RCC 7860 (cell line): ENCODE measurements at places on chromosomes 13 and 19.

- DNase-seq, result no peak
These were observed 6.4 kb downstream of the KMT5C start for GRCh38 chr19:55345818-55346724.

GRCh38 chr19:6210091-6210490 lies 69.7 kb downstream of the MLLT1 start:
- no peak for DNase-seq

- DNase-seq, result peak; percentile 23
These were observed 647 bp upstream of the KLF12 start for GRCh38 chr13:74134777-74135325.

GRCh38 chr13:71399631-71400215 lies 467.3 kb downstream of the DACH1 start:
- no peak for DNase-seq

GRCh38 chr13:62643007-62643483 lies 1227.4 kb upstream of the PCDH20 start:
- peak; percentile 93 for DNase-seq

DNA sequence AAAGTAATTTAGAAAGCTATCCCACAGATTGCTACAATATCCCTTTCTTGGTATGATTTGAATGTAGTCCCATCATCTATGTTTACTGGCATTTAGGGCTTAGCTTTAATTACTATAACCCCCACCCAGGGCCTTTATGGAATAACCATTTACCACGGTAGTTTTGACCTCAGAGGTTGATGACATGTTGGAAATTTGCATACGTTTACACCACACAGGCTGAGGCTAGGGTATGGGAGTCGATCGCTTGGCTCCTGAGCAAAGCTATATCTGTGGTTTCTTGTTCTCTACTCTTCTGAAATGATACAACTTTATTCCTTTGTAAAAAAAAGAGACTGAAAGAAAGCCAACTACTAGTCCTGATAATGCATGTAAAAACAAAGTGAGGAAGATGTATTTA lies 28.2 kb upstream of the RFC3 start:
- DNase-seq, result no peak

GRCh38 chr19:7238051-7238450 lies 56.2 kb downstream of the INSR start:
- no peak for DNase-seq

DNA sequence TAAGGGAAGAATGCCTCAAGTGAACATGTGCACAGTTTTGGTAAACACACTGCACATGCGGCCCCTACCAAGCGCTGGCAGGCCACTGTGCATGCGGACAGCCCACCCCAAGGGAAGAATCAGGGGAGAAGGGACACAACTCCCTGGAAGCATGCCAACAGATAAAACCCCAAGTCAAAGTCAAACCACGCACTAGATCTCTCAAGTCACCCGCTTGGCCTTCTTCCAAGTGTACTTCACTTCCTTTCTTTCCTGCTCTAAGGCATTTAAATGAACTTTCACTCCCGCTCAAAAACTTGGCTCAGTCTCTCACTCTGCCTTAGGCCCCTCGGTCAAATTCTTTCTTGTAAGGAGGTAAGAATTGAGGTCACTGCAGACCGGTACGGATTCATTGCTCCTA lies 4.6 kb upstream of the RFXAP start:
- no peak for DNase-seq

- DNase-seq, result peak; percentile 68
These were observed 757 bp downstream of the CCDC124 start for GRCh38 chr19:17933414-17934129.

DNA sequence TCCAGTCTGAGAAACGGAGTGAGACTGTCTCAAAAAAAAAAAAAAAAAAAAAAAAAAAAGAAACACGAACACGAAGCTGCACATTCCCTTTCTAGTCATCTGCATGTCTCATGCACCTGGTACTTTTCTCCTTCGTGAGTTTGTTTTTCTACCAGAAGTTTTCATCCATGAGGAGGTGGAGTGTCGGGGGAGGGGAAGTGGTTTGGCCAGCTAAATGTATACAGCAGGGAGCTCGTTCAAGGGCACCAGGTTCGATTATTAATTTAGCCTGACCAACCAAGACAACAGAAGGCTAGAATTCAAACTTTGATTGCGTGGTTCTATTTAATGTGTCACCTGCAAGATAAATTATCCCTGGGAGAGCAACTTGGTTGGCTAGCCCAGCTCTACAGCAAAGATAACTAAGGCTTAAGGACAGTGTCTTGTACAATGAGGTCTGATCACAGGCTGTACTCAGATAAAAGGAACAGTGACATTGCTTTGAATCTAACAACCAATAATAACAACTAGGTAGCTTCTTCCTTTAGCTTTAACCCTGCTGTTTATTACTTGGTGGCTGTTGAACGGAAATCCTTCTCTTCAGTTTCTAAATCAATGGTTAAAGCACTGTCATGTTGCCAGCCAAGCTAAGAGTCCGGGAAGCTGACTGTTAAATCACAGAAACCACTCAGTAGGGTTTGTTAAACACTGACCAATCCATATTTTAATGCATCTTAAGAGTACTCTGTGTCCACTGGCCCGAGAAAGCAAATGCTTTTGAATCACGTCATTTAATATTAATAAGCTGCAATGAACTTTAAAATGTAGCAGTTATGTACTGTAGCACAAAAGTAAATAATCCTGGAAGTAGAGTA lies 98.4 kb upstream of the STARD13 start:
- DNase-seq, result no peak

DNA sequence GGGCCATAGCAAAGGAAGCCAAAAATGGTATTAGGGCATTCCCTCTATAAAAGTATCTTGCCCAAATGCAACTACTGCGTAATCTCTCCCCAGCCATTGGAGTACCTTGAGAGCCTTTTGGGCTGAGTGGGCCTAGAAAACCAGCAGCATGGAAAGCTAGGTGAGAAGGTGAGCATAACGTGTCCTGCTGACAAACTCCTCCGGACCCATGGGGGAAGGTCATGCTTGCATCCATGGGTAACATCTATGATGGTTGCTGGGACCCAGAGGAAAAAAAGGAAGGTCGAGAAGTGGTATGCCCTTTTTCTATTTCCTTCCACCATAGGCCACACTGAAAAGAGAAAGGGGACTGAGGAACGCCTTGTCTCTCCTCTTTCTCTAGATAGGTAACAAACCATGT lies 57.4 kb downstream of the ZNF728 start:
- no peak for DNase-seq

DNA sequence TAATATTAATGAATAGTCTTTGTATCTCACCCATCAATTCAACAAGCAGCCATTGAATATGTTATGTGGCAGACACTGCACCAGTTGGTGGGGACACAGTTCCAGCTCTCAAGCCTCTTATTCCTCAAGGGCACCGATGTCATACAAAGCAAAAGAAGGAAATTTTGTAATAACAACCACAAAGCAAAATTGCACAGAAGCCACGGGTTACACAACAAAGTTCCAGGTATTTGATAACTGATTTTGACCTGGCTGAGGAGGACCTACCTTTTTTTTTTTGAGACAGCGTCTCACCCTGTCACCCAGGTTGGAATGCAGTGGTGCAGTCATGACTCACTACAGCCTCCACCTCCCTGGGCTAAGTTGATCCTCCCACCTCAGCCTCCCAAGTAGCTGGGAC lies 266.7 kb downstream of the FOXO1 start:
- DNase-seq, result no peak
